Stimulated activated CD8-positive, alpha-beta memory T cell treated with anti-CD3 and anti-CD28 coated beads, Interleukin-4, amount 100 ng/mL, for 1 hour (primary cell): ENCODE measurements at places on chromosomes 16 and 17.

DNA sequence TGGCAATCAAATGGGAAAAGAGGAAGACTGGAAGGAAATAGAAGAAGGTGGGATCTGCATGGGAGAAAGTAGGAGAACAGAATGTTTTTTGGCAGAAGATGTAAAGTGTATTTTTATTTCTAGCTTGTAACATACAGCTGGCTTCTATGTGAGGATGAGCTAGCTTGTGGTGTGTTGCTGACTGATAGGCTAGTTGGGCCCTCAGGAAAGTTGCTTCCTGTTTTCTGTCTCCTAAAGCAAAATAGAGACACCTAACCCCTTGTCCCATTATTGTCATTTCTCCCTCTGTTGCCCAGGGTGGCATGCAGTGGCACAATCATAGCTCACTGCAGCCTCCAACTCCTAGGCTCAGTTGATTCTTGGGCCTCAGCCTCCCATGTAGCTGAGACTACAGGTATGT, 15.9 kb downstream of the TNRC6A start:
- no peak for DNase-seq

DNA sequence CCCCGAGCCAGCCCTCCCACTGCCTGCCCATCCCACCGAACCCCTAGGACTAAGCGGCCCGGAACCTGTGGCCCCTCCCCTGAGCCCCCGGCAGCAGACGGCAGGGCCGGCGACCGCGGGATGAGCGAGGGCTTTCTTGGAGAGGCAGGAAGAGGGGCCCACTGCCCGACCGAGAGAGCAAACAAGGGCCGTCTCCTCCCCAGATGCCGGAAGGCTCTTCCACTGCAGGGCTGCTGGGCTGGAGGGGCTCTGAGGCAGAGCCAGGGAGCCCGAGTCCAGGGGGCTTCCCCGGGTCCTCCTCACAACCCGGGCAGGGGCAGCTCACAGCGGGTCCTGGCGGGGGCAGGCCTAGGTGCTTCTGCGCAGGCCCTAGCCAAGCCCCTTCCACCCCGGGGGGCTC, 2.9 kb downstream of the PERCC1 start:
- no peak for DNase-seq

- no peak for DNase-seq
Observed at GRCh38 chr16:23975293-23975692, 139.5 kb downstream of the PRKCB start.

- no peak for DNase-seq
Observed at GRCh38 chr17:47686276-47686635, 7.7 kb upstream of the TBKBP1 start.

DNA sequence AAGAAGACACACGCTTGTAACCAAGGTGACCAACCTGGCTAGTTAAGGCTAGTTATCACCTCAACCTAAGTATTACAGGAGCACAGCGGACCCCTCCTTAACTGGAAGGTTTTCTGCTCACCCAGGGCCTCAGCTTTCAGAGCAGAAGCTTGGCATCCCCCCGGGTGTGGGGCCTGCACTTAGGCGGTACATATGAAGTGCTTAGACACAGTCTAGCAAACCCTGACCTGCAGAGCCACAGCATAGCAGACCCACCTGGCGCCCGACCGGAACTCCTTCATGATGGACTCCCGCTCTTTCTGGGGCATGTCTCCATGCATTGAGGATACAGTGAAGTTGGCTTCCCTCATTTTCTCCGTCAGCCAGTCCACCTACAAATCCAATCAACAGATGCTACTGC, 9.8 kb downstream of the EIF4A3 start:
- no peak for DNase-seq

- DNase-seq, result no peak
Observed at GRCh38 chr17:6475411-6475810, 31.2 kb downstream of the PIMREG start.

- DNase-seq, result no peak
Observed at GRCh38 chr16:15607700-15608396, 35.1 kb downstream of the MARF1 start.

- DNase-seq, result no peak
Observed at GRCh38 chr17:73586275-73586832, 57.9 kb downstream of the SDK2 start.

- DNase-seq, result no peak
Observed at GRCh38 chr17:48062273-48062672, 14.1 kb downstream of the NFE2L1 start.

GRCh38 chr16:58863042-58863441, 128.9 kb upstream of the GOT2 start:
- no peak for DNase-seq

GRCh38 chr16:67547423-67548264, 14.7 kb upstream of the CTCF start:
- DNase-seq, result no peak

DNA sequence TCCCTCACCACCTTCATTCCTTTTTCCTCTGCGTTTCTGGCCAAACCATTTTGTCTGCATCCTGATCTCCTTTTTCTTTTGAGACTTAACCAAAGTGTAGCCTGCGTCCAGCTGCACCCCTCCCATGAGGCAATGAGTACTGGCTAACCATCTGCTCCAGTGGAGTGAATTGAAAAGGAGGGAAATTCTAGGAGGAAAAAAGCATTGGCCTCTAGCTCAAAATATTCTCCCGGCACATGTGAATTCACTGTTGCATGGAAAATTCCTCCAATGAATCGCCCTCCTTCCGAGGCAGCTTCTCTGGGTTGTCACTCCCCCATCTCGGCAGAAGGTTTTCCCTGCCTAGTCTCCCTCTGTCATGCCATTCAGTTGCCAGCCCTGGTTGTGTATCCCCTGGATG, 5.6 kb downstream of the RAP1GAP2 start:
- DNase-seq, result no peak
